Activated CD4-positive, alpha-beta memory T cell treated with anti-CD3 and anti-CD28 coated beads, Interleukin-2, amount 10 ng/mL, durations not matched to agents 7 days and 5 days (primary cell): ENCODE measurements at places on chromosomes 7 and 10. TPM values are rescaled to one million over a fixed set of nuclear protein-coding genes. Genes with fewer than 3 reads are reported as not detected.

HHEX gene
- total RNA-seq, result 0.13 TPM

TMEM176B gene
- total RNA-seq, result not detected

FAM25C gene
- not detected for total RNA-seq

DNA sequence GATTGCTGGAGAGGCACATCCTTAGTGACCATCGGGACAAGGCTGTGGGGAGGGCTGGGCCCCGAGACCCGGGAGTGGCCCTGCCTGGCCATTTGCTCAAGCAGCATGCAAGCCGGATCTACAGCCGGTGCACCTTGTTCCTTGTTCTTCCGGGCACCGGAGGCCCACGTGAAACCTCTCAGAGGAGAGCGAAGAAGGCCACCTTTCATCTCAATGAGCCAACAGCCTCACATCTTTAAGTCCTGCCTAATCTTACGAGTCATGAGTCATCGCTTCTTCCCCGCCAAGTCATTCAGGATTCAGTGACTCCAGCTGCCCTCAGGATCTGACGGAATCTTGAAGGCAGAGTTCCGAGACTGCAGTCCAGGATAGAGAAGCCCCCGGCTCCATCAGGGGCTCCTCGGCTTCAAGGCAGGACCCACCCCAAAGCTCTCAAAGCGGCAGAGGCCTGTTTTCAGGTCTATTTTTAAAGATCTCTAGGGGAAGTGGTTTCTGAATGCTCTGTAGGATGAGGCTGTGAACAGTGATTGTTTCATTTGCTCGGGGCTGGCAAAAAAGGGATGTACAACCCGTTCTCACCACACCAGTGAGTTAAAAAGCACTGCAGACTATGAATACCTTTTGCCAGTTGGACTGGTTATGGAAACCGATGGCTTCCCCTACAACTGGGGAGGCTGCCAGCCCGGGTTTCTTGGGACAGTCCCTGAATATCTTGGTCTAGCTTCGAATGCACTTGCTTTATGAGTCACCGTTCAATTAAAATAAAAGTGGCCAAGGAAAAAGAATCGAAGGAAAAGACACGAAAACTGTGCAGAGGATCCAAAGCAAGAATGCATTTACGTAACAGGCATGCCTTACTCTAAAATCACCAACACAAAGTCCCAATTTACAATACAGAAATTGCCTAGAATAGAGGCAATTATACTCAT, 57.2 kb upstream of the ECHDC3 start:
- DNase-seq, result peak; percentile 58
- peak overlapping the region; percentile 91 for H3K27ac ChIP-seq
- peaks cover 19% of the 10 kb centered on the region for H3K4me1 ChIP-seq
- no peaks in the 10 kb centered on the region for H3K36me3 ChIP-seq

- H3K4me1 ChIP-seq, result no peaks in the 10 kb centered on the region
- H3K27ac ChIP-seq, result no peak overlapping the region
- no peak overlapping the region for H3K4me3 ChIP-seq
- DNase-seq, result no peak
Measured at GRCh38 chr10:127024685-127025435, 119.6 kb downstream of the DOCK1 start.

GRCh38 chr10:103929381-103929921, 11.5 kb upstream of the STN1 start:
- H3K27me3 ChIP-seq, result no peaks in the 10 kb centered on the region
- H3K27ac ChIP-seq, result no peak overlapping the region

DNA sequence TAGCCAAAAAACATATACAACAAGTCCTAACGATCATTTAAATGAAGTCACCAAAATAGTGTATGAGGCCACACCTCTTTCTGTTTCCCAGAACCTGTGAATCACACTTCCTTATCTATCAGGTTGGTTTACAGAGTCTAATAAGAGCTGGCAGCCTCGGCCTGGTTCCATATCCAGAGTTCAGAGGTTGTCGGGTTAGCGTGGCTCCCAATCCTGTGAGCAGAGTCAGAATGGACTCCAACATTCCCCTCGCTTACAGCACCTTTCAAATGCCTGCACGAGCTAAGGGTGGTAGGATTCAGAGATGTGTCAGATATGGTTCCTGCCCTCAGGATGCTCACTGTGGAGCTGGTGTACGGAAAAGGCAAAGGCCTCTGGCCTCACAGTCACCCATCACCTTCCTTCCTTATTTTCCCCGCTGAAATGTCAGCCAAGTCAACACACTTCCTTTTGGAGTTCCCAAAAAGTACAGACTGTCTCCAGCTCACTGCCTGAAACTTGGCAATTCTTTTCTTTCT, 6.0 kb downstream of the IL15RA start:
- DNase-seq, result peak; percentile 62
- peaks cover 38% of the 10 kb centered on the region for H3K36me3 ChIP-seq
- peaks cover 59% of the 10 kb centered on the region for H3K4me1 ChIP-seq

GRCh38 chr7:116783666-116784318, 78.6 kb upstream of the CAPZA2 start:
- no peak overlapping the region for H3K4me3 ChIP-seq
- H3K36me3 ChIP-seq, result no peaks in the 10 kb centered on the region
- no peak for DNase-seq
- H3K27ac ChIP-seq, result no peak overlapping the region

DNA sequence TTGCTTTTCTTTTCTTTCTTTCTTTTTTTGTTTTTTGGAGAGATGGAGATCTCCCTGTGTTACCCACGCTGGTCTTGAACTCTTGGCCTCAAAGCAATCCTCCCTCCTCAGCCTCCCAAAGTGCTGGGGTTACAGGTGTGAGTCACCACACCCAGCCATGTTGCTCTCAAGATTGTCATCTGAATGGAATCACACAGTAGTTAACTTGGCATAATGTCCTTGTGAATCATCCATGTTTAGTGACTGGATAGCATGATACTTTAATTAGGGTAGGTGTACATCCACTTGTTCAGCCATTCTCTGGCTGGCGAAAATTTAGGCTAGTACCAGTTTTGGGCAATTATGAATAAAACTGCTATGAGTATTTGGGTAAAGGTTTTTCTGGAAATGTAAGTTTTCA, 15.4 kb upstream of the GRB10 start:
- peaks cover 3% of the 10 kb centered on the region for H3K4me1 ChIP-seq
- H3K4me3 ChIP-seq, result no peak overlapping the region
- H3K27ac ChIP-seq, result no peak overlapping the region

GRCh38 chr7:1569440-1569832, 396 bp downstream of the PSMG3 start:
- H3K4me3 ChIP-seq, result peak overlapping the region; percentile 81
- H3K27me3 ChIP-seq, result no peaks in the 10 kb centered on the region
- peak overlapping the region; percentile 90 for H3K27ac ChIP-seq
